ENCODE measurements at places on chromosomes 3 and 15.

- DNase-seq = no peak
Observed at GRCh38 chr3:121724130-121724529, 25.4 kb downstream of the GOLGB1 start.

- DNase-seq = no peak
Observed at GRCh38 chr3:146273721-146274407, 23.0 kb upstream of the PLSCR4 start.

GRCh38 chr3:63847718-63848450, 15.7 kb downstream of the THOC7 start:
- no peak for DNase-seq

DNA sequence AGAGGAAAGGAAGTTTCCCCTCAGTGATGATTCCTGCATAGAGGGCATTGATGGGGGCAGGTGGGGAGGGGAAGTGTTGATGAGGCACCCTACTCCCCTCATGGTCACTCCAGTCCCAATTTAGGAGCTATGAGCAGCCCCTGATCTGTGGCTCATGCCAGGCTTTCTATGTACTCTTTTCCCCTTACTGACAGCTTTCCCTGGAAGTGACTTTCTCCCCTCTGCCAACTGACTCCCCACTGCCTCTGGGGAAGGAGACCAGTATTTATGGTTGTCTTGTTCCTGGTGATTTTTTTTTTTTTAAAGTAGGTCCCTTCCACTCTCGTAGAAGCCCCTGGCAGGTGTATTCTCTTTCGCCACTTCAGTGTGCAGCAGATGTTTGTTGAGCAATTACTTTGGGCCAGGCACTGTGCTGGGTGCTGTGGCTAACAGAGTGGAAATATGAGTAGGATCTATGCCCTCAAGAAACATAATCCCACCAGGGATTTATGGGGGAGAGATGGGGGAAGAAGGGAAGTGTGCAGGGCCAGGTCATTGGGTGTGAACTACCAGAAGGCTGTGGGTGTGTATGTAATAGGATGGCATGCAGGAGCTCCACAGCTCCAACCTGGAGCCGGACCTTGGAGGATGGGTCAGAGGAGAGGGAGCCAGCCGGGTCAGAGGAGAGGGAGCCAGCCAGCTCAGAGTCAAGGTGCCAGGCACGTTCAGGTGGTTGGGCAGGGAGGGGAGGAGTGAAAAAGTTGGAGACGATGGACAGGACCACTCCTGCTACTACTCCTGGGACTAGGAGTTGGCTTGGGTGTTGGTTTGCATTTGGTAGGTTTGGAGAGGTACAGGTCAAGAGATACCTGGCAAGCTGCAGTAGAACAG, 3.5 kb downstream of the SMAD6 start:
- DNase-seq = no peak

- DNase-seq = no peak
Observed at GRCh38 chr15:85906640-85907039, 111.9 kb upstream of the KLHL25 start.

DNA sequence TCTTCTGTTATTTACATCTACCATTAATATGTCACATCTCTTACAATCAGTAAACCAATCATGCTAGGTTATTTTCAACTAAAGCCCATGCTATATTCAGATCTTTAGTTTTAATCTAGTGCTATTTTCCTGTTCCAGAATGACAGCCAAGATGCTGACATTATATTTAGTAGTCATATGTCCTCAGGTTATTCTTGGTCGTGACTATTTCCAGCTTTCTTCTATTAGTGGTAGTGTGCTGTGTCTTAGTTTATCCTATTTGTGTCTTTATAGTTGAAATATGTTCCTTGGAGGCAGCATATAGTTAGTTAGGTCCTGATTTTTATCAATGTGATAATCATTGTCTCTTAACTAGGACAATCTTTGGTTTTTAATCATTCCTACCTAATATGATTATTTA, 566.5 kb downstream of the CADM2 start:
- DNase-seq = no peak

- DNase-seq = no peak
Observed at GRCh38 chr15:67809866-67810265, 15.4 kb upstream of the SKOR1 start.

GRCh38 chr3:48999085-48999858, 7.9 kb upstream of the WDR6 start:
- DNase-seq = no peak

DNA sequence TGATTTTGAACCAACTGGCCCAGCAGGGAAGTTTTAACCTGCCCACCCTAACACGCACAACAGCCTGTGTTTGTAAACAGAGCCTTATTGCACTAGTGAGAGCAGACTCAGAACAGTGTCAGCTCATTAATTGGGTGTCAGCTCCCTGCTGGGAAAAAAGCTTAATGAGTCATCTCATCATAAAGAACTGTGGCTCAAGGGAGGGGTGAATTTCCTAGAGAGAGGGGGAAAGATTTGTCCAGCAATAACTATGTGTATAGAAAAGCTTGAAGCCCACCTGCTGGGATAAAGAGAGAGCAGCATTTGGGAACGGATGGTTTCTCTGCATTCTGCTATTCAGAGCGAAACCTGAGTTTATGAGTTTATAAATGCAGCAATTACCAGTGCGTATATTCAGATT, 48.9 kb upstream of the GMNC start:
- no peak for DNase-seq

- DNase-seq = no peak
Observed at GRCh38 chr3:41715376-41715775, 246.5 kb downstream of the ULK4 start.

DNA sequence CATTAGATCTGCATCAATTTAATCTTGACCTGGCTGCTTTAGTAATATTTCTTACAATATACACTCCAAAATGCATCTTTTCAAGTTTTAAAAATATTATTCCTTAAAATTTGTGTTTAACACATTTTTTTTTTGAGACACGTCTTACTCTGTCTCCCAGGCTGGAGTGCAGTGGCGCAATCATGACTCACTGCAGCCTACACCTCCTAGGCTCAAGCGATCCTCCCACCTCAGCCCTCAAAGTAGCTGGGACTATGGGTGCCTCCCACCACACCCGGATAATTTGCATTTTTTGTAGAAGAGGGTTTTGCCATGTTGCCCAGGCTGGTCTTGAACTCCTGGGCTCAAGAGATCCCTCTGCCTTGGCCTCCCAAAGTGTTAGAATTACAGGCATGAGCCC, 73.6 kb downstream of the ETV5 start:
- DNase-seq = no peak
